Cortex of kidney (tissue), 1 donor: ENCODE measurements at places on chromosomes 7 and 10.

DNA sequence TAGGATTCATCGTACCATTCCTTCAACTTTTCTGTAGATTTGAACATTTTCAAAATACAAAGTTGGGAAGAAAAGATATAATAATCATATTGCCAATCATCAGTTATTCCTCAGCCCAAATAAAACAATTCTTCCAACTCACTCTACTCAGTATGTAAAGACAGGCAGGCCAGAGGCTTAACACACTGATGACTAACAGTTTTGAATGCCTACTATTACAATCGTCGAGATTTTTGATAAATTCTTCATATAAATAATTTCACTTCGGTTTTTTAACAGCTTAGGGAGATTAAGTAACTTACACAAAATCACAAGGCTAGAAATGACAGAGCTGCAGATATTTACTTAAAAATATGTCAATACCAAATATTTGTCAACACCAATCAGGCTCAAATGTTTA is 17.6 kb downstream of the CYTH3 start:
- no peak for DNase-seq

GRCh38 chr10:32121648-32122047 is 65.4 kb upstream of the KIF5B start:
- DNase-seq = no peak

DNA sequence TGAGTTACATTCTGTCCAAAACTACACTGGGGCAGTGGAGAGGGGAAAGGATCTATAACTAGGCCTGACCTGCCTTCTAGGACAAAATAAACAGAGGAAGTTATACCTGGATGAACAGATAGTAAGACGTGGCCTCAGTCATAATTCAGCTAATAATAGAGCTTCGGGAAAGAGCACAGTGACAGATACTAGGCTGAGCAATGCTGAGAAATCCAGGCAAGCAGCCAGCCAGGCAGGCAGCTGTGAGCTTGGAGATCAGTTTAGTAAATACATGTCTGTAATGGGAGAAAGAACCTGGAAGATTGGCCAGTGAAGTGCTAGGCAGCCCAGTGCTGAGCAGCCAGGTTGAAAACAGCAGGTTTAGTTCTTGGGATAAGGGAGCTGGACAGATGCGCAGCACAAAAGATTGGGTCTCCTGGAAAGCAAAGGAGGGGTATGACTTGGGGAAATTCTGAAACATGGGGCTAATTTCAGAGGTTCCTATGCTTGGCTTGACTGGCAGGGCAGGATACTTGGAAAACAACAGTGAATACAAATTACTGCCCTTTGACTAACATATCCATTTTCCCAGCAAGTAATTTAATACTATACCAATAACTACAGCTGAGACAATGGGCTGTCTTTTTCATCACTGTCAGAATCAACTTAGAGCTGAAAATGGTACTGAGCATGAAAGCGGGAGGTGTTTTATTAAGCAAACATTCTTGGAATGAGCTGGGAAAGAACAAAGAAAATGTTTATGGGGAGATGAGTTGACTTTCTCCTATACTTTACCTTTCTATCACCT is 140.8 kb downstream of the DGKB start:
- no peak for DNase-seq

- DNase-seq = no peak
Measured at GRCh38 chr7:146956321-146956720, 839.7 kb downstream of the CNTNAP2 start.

DNA sequence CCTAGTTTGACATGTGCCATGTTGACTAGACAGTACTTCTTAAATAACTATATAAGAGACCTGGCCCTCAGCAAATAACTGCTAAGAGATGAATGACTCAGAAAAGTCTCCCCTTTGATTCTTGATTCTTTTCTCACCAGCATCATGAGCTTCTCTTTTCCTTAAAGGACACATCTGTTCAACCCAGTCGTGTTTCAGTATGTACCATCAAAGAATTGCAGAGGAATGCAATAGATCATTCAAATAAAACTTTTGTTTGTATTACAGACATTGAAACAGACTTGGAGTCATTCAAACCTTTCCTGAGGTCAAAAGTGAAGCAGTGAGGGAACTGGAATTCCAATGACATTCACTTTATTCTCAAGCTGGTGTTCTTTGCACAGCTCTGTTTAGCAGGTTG is 598.3 kb upstream of the GHITM start:
- no peak for DNase-seq

DNA sequence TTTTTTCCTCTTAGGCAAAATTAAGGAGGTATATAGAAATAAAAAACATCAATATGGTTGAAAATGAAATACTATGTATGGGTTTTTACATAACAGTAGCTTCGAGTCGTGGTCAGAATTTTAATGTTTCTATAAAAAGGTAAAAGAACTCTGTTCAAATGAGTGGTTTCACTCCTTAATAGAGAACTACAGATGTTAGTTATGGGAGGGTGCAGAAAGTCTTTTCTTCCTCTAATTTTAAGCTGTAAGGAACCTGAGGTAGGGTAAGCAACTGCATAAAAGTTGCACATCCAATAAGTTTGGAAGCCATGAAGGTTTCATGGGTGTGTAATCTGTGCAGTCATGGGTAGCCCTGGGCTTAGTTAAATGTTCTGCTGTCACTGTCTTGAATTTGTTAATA is 141.3 kb downstream of the SUGCT start:
- no peak for DNase-seq

DNA sequence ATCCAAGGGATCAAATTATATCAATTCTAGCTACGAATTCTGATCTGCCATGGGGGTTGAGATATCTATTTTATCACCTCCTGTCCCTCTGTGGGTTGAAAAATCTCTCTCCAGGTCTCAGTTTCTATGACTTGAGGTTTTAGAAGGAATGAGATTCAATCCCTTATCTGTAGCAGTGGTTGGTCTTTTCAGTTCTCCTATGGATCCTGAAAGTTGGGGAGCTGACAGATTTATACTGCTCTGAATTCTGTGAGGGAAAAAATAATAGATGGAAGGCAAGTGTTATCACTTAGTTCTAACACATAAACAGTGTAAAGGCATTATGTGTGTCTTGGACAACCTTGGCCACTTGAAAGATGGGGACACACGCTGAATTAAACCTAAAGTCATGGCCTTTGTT is 15.8 kb upstream of the FBXW4 start:
- no peak for DNase-seq

- DNase-seq = no peak
Measured at GRCh38 chr10:6011558-6011957, 34.2 kb upstream of the IL15RA start.

DNA sequence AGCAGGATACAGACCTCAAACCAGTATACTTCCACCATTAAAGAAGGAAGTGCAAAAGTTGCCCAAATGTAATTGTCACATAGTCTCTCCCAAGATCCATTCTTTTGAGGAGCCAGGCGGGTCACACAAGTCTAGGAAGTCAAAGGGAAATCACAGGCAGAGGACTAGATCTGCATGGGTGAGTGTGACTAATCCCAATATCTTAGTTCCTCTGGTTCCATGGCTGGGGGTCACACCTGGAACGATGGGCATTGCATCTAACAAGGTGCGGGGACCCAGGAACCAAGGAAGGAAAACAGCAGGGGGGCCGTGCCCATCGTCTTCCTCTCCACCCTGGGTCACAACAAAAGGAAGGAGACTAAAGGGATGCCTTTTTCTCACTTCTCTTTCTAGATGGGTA is 1138.8 kb downstream of the XPNPEP1 start:
- DNase-seq = no peak

- no peak for DNase-seq
Measured at GRCh38 chr7:42319631-42320030, 82.6 kb upstream of the GLI3 start.
